Activated CD8-positive, alpha-beta memory T cell treated with anti-CD3 and anti-CD28 coated beads for 1 hour (primary cell): ENCODE measurements at places on chromosomes 1 and 21.
A peak's percentile ranks its signal among the peaks of the same experiment; 100 is the strongest.

DNA sequence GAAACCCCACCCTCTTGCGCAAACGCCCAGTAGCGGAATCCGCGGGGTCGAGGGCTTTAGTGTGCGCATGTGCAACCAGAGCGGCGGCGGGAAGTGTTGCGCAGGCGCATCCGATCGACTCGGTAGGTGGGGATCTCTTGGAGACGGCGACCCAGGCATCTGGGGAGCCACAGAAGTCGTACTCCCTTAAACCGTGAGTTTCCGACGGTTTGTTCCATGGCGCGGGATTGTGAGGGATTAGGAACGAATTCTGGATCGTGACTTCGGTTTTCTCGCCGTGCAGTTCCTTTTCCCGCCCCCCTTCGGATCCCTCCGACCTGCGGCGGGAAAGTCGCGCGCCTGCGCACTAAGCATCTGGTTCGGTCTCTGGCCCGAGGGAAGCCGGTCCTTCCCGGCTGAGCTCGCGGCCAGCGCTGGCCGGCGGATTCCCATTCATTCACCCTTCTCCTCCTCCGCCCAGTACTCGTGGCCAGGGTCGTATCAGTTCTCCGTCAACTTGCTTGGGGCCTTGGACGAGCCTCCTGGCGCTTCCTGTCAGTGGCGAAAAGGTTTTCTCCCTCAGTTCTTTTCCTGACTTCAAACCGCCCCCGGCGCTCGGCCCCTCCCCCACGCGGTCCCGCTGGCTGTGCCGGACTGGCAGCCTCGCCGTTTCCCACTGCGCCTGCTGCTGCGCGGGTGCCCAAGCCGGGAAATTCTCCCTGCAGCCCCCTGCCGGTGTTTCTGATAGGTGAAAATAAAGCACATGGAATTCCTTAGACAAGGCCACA is at the start of gene CDC7:
CDC7 (plus strand) TSS at position 96 of the 767 bp plus-strand sequence. CDS start 866 bp downstream, outside the sequence.
- peak; percentile 73 for DNase-seq

DNA sequence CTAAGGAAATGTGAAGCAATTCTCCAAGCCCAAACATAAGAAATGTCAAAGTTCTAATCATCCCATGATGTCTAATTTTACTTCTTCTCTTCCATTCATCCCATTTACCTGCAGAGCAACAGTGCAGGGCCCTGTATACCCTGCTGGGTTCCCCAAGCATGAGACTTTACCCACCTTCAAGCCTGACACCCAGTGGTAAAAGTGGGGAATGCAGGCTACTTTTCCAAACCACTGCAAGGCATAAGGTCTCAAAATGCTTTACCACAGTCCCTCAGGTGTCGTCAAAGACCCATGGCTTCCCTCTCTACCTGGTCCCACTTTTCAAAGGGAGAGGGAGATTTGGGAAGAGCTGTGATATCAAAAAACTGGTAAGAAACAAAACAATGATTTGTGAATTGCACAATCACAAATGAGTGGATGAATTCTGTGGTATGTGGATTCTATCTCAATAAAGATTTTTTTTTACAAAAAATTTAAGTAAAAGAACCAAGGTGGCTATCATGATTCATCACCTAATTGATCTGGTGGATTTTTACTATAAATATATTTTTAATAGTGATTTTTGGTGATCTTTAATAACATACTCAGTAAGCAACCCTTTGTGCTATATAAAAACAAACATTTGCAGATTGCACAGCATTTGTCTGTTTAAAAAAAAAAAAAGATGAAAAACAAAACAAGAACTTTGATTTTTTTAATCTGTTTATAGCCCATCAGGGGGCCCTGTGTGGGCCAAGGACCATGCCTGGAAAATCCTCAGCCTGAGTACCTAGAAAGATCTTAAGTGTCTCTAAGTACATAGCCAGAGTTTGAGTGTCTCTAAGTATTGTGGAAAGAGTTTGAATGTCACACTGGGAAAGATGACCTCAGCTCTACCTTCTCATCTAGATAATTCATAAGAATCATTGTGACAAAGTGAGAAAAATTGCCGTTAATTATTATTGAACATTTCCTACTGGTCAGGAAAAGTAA is 73.1 kb upstream of the GJB5 start:
- DNase-seq, result peak; percentile 10

DNA sequence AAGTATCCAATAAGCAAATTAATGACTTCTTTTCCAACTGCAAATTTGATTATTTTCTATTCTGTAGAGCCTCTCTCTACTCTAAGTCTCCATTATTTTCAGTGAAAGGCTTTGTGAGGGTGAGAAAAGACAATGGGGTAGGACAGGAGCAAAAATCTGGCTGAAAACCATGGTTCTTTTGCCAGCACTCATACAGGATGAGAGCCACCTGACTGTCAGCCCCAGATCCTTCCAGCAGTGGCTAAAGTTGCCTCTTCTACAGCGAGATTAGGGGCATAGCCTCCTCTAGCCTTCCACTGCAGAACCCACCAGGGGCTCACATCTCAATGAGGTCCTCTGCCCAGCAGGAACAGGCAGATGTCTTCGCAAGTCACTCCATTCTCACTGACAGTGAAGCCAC is 23.7 kb downstream of the NMNAT2 start:
- DNase-seq, result no peak

GRCh38 chr1:27658951-27659496 is 13.0 kb downstream of the IFI6 start:
- DNase-seq, result no peak

DNA sequence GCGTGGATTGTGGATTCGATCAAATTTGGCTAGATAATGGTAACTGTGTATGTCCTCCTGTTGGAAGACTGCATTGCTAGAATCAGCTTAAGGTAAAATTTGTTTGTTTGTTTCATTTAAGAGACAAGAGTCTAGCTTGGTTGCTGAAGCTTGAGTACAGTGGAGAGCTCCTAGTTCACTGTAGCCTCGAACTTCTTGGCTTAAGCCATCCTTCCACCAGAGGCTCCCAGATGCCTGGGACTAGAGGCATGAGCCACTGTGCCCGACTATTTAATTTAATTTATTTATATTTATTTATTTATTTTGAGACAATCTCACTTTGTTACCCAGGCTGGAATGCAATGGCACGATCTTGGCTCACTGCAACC is 1.5 kb downstream of the PHACTR4 start:
- no peak for DNase-seq

- DNase-seq, result no peak
Observed at GRCh38 chr1:18175530-18176377, 68.2 kb downstream of the IGSF21 start.

DNA sequence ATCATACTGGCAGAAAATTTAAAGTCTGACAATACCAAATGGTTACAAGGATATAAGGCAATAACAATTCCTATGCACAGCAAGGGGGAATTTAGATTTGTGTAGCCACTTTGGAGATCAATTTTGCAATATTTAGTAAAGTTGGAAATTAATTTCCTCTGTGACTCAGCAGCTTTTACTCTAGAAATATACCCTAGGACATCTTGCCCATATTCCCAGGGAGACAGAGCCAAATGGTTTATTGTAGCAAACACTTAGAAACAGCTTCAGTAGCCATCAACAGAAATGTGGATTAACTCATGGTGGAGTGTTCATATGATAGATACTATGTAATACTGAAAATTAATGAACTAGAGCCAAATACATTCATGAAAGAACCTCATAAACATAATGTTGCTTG is 104.6 kb downstream of the BACH1 start:
- no peak for DNase-seq
